ENCODE measurements at places on chromosomes 13 and 19.
A peak's percentile ranks its signal among the peaks of the same experiment; 100 is the strongest.

GRCh38 chr13:97849305-97849704, 104.2 kb upstream of the IPO5 start:
- no peak for DNase-seq

DNA sequence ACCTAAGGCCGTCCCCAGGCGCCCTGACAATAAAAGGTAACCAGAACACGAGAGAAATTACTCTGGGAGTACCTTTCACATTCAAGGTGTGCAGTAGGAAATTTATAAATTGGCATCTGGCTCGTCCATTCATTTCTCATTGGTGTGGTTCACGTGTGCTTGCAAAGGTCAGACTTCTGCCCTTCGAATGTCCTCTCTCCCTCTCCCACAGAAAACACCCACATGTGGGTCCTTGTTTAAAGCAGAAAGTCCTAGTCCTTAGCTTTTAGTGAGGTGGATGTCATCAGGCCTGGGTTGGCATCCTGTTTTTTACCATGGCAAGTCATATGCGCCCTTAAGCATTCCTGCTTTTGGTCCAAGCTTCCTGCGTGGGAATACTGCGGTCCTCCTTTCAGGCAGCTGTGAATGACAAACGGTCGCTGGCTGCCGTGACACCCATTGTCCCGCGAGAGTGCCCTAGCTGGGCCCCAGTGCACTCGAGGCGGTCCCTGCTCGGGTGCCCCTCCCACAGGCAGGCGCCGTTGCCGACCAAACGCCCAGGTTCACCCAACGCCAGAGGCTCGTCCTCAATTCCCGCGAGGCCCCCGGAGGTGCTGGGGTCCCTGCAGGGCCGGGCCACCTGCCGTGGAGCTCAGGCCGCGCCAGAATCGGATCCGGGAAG, at the start of gene NUDT19:
Gene NUDT19, plus strand, starts transcription at position 531 of the 661 bp plus-strand sequence. CDS start 140 bp downstream, outside the sequence.
- peak; percentile 83 for DNase-seq

DNA sequence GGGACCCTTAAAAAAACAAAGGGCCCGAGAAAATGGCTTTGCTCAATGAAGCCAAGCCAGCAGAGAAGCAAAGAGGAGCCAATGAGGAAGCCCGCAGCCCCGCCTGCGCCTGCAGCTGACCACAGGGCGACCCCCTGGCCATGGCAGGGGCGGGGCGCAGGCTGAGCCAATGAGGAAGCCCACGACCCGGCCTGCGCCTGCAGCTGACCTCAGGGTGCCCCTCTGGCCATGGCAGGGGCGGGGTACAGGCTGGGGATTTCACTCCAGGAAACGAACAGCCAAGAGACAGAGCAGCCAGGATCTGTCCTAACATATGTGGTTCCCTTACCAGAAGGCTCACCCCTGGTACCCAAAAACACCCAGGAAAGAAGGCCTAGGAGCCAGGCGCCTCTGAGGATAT, 101.4 kb downstream of the STK24 start:
- no peak for DNase-seq

GRCh38 chr13:46211116-46211482, 629 bp upstream of the LRRC63 start:
- peak; percentile 50 for DNase-seq

DNA sequence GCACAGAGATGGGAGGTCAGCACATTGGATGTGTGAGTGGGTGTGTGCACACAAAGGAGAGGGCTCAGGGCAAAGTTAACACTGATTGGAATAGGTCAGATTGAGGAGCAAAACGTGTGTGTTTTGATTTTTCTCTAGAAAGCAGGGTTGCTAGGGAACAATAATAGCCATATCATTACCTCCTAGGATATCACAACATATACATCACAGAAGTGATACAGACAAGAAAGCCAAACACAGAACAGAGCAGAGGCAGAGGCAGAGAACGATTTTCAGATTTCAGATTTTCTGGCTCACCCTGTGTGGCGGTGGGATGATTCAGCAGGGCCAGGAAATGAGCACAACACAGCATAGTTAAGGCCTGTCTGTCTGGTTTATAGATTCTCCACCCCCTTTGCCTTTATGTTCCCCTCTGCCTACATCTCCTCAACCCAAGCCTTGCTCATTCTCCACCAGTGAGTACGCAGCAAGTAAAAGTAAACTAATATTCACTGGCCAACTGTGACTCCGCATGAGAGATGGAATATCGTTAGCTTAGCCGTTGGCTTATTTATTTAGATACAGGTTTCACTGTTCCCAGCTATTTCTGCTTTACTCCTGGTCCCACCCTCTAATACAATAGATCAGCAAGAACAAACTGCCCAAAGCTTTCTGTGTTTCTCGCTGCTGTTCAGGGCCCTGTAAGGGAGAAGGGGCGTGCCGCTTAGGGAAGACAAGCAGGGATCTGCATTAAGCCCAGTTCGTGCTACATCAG, 182.7 kb upstream of the TSC22D1 start:
- no peak for DNase-seq

DNA sequence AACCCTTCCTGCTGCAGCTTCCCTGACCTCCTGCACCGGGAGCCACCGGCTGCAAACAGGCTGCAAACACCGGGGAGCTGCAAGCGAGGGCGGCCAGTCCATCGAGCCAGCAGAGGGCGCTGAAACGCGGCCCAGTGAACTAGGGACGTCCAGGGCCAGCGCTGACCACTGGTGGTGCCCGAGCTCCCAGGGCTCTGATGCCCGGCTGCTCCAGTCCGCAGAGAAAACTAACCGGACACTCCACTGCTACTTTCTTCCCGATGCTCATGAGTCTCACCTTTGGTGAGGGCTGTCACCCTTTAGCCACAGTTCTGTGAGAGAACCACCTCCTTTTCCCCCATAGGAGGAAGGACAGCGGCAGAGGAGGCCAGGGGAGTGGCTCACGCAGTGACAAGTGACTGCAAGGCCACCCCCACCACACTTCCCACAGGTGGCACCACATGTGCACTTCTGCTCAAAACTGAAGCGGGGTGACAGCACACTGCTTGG, 82.8 kb upstream of the MTIF3 start:
- DNase-seq: peak; percentile 68

- peak; percentile 29 for DNase-seq
Observed at GRCh38 chr13:99124794-99125316, 75.8 kb upstream of the UBAC2 start.

- no peak for DNase-seq
Observed at GRCh38 chr13:53201454-53202225, 173.0 kb downstream of the OLFM4 start.

DNA sequence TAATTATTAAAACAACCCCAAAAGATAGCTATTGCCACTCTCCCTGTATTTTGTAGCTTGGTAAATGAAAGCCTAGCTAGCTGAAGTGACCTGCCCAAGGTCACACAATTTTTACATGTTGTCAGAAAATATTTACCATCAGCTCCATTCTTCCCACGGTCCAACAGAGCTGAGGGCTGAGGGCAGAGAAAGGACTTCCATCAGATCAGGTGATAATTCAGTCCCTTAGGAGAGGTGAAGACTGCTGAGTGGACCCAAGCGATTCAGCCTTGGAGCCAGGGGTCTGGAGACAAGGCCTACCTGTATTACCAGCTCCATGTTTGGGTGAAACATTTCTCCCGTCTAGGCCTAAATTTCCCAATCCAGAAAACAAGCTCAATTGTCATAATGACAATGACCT, 149.5 kb upstream of the TSHZ3 start:
- DNase-seq: no peak

DNA sequence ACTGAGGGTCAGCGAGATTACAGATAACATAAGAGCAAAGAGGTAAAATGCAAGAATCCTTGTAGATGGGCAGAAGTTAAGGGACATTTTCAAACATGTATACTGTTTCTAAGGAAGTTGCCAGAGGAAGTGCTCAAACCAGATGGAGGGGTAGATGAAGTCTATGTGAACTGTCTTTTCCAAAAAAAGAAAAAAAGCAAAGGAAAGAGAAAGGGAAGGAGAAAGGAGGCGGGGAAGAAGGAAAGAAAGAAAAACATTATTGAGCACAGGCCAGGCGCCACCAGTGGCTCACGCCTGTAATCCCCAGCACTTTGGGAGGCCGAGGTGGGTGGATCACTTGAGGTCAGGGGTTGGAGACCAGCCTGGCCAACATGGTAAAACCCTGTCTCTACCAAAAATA, 5.3 kb downstream of the DMAC2 start:
- no peak for DNase-seq

DNA sequence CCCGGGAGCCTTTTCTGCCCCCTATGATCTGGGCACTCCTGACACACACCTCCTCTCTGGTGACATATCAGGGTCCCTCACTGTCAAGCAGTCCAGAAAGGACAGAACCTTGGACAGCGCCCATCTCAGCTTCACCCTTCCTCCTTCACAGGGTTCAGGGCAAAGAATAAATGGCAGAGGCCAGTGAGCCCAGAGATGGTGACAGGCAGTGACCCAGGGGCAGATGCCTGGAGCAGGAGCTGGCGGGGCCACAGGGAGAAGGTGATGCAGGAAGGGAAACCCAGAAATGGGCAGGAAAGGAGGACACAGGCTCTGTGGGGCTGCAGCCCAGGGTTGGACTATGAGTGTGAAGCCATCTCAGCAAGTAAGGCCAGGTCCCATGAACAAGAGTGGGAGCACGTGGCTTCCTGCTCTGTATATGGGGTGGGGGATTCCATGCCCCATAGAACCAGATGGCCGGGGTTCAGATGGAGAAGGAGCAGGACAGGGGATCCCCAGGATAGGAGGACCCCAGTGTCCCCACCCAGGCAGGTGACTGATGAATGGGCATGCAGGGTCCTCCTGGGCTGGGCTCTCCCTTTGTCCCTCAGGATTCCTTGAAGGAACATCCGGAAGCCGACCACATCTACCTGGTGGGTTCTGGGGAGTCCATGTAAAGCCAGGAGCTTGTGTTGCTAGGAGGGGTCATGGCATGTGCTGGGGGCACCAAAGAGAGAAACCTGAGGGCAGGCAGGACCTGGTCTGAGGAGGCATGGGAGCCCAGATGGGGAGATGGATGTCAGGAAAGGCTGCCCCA, 8.5 kb upstream of the CEACAM7 start:
- no peak for DNase-seq

- DNase-seq: no peak
Observed at GRCh38 chr13:99071666-99072065, 93.8 kb upstream of the DOCK9 start.

GRCh38 chr19:45408830-45409556, 2.5 kb downstream of the POLR1G start:
- no peak for DNase-seq

DNA sequence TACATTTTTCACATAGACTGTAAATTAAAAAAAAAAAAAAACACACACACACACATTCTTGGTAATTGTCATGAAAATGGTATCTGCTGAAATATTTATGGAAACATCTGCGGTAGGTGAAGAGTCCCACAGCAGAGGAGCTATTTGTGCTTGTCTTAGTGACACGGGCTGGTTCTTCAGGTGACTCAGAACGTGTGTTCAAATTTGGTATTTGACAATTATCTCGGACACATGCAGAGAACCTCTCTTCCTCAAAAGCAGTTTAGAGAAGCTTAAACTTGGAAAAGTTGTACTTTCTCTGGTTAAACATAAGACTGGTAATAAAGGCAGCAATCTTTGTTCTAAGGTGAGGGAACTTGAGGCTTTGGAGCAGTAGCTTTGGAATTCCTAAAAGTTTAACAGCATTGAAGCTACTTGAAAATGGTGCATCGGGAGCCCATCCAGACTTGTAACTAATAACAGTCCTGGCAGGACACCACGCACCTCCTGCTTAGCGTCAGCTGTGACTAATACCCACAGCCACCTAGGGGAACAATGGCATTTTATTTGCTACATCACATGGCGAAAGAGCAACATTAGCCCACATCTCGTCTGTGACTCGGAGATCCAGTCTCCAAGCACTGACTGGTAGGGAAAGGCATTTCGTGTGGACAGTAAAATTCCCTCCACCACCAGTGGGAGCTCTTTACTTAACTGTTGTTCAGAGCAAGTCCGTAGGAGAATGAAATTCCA, 1505.1 kb upstream of the SLC10A2 start:
- peak; percentile 7 for DNase-seq

GRCh38 chr19:17340302-17340870, 3.0 kb downstream of the GTPBP3 start:
- DNase-seq: no peak

GRCh38 chr19:54172471-54173358, at the start of gene TMC4:
Gene TMC4, minus strand, starts transcription at chr19:54173160. Its CDS starts 43 bp downstream, at chr19:54173117.
- peak; percentile 23 for DNase-seq

- DNase-seq: no peak
Observed at GRCh38 chr13:46663206-46664037, 110.5 kb downstream of the LRCH1 start.

- peak; percentile 14 for DNase-seq
Observed at GRCh38 chr13:26502826-26503225, 54.7 kb upstream of the WASF3 start.

GRCh38 chr19:6856749-6857372, 30.5 kb upstream of the ADGRE1 start:
- DNase-seq: no peak

GRCh38 chr19:45506246-45506988, 862 bp upstream of the VASP start:
- DNase-seq: peak; percentile 100

GRCh38 chr19:20186174-20186573, 19.2 kb downstream of the ZNF486 start:
- DNase-seq: no peak

GRCh38 chr13:31029102-31029501, 96.6 kb downstream of the TEX26 start:
- no peak for DNase-seq

- no peak for DNase-seq
Observed at GRCh38 chr19:20103091-20103740, 25.4 kb downstream of the ZNF90 start.

GRCh38 chr19:36060430-36060829, 5.7 kb downstream of the WDR62 start:
- peak; percentile 28 for DNase-seq

DNA sequence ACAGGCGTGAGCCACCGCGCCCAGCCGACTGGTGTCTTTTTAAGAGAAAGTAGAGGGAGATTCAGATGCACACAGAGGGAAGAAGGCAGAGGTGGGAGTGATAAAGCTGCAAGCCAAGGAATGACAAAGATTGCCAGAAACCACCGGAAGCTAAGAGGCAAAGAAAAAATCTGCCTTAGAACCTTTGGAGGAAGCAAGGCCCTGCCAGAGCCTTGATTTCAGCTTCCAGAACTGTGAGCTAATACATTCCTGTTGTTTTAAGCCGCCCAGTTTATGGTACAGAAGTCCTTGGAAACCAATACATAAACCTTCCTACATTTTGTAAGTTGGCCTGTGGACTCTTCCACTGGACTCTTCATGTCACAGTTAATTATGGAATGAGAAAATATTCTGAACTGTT, 71.7 kb upstream of the SOX21 start:
- no peak for DNase-seq

DNA sequence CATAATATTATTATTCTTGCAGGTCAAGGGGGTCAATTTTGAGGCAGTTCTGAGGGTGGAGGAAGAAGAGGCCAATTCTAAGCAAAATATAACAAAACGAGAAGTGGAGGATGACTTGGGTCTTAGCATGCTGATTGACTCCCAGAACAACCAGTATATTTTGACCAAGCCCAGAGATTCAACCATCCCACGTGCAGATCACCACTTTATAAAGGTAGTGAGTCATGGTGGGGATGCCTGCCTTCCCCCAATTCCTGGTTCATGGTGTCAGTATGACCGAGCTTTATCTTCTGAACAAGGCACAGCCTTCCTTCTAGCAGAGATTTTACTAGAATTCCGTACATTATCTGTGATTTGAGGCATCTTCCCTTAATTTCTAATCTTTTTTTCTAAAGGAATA, 9.4 kb upstream of the DCUN1D2 start:
- no peak for DNase-seq
